Activated T-cell treated with anti-CD3 and anti-CD28 coated beads, Interleukin-2, amount 50 U/mL, for 72 hours (primary cell): ENCODE measurements at places on chromosomes 5 and 9. TPM values are rescaled to one million over a fixed set of nuclear protein-coding genes. Genes with fewer than 3 reads are reported as not detected.
A peak's percentile ranks its signal among the peaks of the same experiment; 100 is the strongest.

FBLL1 gene
- total RNA-seq, result 1.6 TPM

- DNase-seq, result peak; percentile 73
Observed at GRCh38 chr9:132486706-132487350, 76.8 kb downstream of the CFAP77 start.

DNA sequence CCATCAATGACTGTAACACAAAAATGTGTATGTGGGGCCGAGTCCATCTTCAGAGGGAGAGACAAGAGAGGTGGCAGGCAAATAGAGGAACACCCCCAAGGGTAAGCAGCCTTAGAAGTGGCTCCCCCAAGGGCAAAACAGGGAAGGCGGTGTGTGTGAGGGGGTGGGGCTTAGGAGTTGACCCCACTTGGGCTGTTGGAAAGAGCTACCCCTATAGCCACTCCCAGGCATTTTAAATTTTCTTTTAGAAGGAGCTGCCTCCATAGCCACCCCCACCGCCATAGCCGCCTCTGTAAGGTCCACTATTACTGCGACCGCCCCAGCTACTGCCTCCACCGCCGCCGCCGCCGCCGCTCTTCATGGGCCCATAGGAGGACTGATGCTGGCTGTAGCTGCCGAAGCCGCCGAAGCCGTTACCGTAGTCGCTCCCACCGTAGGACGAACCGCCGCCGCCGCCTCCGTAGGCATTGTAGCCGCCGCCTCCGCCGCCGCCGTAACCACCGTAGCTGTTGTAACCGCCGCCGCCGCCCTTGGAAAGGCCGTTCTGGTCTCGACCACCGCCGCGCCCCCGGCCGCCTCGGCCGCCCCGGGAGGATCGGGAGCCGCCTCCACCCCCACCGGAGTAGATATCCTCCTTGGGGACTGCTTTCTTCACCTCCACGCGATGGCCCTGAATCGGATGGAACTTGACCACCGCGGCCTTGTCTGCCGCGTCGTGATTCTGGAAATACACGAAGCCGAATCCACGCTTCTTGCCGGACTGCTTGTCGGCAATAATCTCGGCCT is 1.1 kb downstream of the HNRNPA0 start:
- DNase-seq, result peak; percentile 63

- DNase-seq, result no peak
Observed at GRCh38 chr9:85401998-85402397, 339.8 kb downstream of the AGTPBP1 start.

DNA sequence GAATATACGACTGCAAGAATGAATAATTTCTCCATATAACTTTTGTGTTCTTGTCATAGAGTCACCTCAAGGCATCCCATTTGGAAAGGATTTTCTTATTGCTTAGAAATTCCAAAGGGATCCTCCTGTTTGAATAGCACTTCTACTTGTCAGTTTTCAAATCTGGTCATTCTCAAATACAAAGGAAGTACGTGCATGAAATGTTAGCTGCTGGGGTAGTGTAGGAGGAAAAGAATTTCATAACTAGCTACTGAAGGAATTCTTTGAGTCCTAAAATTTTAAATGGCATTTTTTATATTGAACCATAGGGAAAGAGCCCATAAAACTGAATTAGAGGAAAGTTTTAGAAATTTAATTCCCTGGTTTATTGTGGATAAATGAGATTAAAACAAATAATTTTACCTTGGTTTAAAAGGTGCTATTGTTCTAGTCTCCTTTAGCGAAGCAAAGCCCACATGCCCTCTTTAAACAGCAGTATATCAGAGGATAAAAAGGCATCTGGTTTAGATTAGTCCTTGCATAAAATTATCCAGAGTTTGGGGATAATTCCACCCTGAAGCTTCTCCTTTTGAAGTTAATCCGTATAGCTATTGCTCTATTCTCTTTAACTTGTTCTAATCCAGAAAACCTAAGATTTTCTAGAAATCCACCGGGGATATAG is 2.0 kb upstream of the MPDZ start:
- DNase-seq, result no peak
